Breast epithelium (tissue), 4 donors: ENCODE measurements at places on chromosomes 3 and 15.
A peak's percentile ranks its signal among the peaks of the same experiment; 100 is the strongest.

DNA sequence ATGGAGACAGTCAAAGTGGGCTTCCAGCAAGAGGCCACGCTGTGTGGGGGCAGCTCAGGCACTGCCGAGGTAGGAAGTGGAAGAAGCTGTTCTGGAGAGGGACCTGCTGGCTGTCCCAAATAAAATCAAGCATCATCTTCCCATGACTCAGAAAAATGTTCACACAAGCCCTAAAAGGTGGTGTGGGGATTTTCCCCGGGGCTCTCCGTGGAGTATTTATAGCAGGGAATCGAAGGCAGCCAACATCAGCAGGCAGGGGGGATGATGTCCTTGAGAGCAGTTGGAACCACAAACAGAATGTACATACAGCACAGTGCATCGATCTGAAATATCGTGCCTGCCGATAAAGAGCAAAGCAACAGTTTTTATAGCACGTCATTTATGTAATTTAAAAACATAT lies 27.6 kb downstream of the PRR23E start:
- no peaks in the 10 kb centered on the region for H3K4me1 ChIP-seq
- no peak overlapping the region for H3K4me3 ChIP-seq
- H3K36me3 ChIP-seq = no peaks in the 10 kb centered on the region
- no peak overlapping the region for H3K27ac ChIP-seq
- no peak for DNase-seq
- no peaks in the 10 kb centered on the region for H3K27me3 ChIP-seq

DNA sequence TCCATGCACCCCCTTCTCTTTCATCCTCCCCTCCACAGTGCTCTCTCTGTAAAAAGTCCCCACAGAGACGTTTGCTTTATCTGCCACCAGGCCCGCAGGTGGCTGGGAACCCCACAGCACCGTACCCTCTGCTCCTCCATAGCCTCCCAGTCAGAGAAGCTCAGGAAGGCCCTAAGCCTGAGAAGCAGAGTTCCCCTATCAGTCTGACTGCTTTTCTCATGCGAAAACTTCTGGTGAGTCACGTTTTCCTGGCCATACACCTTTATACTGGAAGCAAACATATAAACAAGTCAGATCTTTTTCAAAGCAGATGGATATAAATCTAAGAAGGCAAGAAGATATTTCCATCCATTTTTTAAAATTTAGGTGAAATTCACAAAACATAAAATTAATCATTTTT lies 51.5 kb upstream of the MEF2A start:
- no peak overlapping the region for H3K4me3 ChIP-seq
- no peaks in the 10 kb centered on the region for H3K36me3 ChIP-seq
- H3K27ac ChIP-seq = no peak overlapping the region
- H3K27me3 ChIP-seq = no peaks in the 10 kb centered on the region

DNA sequence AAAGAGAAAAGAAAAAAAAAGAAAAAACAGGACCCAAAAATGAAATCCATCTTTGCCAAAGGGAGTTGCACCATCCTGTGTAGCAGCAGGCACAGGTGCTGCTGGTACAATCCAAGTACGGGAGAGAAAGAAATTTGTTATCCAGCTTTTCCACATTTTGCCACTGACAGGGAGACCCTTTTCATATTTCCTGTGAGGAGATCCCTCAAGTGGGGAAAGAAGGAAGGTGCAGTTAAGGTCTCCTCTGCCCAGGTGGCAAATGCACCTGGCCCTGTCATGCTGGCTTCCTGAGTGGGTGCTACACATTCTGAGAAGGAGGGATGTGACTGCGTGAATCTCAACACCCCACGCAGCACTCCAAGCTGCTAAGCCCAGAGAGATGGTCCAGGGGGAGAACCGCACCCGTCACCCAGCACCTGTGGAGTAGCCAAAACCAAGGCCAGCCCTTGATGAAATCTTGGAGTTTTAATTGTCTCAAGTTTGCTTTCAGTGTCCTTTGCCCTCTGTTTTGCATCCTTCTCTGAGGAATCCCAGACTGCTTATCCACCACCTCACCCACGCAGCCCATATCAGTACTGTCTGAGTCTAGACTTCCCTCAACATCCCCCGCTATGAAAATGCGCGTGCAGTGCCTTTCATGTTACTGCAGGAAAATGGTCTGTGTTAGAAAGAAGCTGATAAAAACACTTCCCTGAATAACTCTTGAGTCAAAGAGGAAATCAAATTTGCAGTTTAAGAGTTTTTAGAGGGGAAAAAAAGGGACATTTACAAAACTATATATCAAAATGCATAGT lies 141.9 kb upstream of the THBS1 start:
- H3K4me3 ChIP-seq = no peak overlapping the region
- H3K27me3 ChIP-seq = no peaks in the 10 kb centered on the region
- no peaks in the 10 kb centered on the region for H3K36me3 ChIP-seq
- DNase-seq = no peak
- no peak overlapping the region for H3K27ac ChIP-seq

GRCh38 chr15:84807228-84807627 lies 9.9 kb upstream of the ALPK3 start:
- H3K27ac ChIP-seq = no peak overlapping the region
- no peaks in the 10 kb centered on the region for H3K4me1 ChIP-seq

- no peak overlapping the region for H3K4me3 ChIP-seq
- no peak overlapping the region for H3K27ac ChIP-seq
- no peak for DNase-seq
- H3K4me1 ChIP-seq = peaks cover 4% of the 10 kb centered on the region
These were observed 2.3 kb upstream of the TMEM266 start for GRCh38 chr15:76057332-76058000.

- no peaks in the 10 kb centered on the region for H3K4me1 ChIP-seq
- no peaks in the 10 kb centered on the region for H3K27me3 ChIP-seq
- H3K4me3 ChIP-seq = no peak overlapping the region
- H3K36me3 ChIP-seq = no peaks in the 10 kb centered on the region
These were observed 81.4 kb upstream of the TBC1D5 start for GRCh38 chr3:17823816-17824215.

- no peaks in the 10 kb centered on the region for H3K27me3 ChIP-seq
- DNase-seq = peak; percentile 61
- no peak overlapping the region for H3K27ac ChIP-seq
These were observed 54.9 kb downstream of the SPSB4 start for GRCh38 chr3:141105828-141106628.

GRCh38 chr3:113625834-113626233 lies 70.6 kb downstream of the USF3 start:
- no peak overlapping the region for H3K27ac ChIP-seq
- DNase-seq = no peak
- peak overlapping the region; percentile 1 for H3K4me3 ChIP-seq
- H3K36me3 ChIP-seq = no peaks in the 10 kb centered on the region
- H3K4me1 ChIP-seq = no peaks in the 10 kb centered on the region

- H3K36me3 ChIP-seq = no peaks in the 10 kb centered on the region
- no peaks in the 10 kb centered on the region for H3K27me3 ChIP-seq
These were observed 164.8 kb upstream of the BHLHE40 start for GRCh38 chr3:4814305-4814903.

- H3K27me3 ChIP-seq = no peaks in the 10 kb centered on the region
- DNase-seq = no peak
- H3K36me3 ChIP-seq = no peaks in the 10 kb centered on the region
These were observed 16.7 kb downstream of the PLA2G4D start for GRCh38 chr15:42077689-42078088.

- no peaks in the 10 kb centered on the region for H3K4me1 ChIP-seq
- no peak overlapping the region for H3K27ac ChIP-seq
- no peak overlapping the region for H3K4me3 ChIP-seq
- no peak for DNase-seq
- no peaks in the 10 kb centered on the region for H3K36me3 ChIP-seq
These were observed 191.2 kb upstream of the PDZRN3 start for GRCh38 chr3:73815966-73816365.

DNA sequence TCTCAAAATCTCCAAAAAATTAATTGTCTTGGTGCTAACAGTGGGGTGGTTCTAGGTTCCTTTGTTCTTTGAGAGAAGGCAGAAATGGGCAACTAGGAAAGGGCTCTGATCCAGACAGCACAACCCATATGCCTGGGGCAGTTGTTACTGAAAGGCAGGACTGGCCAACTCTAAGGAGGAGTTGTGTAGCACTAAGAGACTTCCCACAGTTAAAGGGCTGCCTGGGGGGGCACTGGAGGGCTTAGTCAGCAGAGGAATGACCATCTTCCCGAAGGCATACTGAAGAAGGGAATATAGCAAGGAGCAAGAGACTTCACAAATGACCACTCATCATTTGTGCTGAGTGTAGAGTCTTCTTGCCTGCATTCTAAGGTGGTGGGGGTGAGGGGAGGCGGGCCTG lies 15.8 kb downstream of the ILDR1 start:
- H3K27me3 ChIP-seq = no peaks in the 10 kb centered on the region
- no peak for DNase-seq
- H3K4me1 ChIP-seq = no peaks in the 10 kb centered on the region
- no peaks in the 10 kb centered on the region for H3K36me3 ChIP-seq
- no peak overlapping the region for H3K27ac ChIP-seq

DNA sequence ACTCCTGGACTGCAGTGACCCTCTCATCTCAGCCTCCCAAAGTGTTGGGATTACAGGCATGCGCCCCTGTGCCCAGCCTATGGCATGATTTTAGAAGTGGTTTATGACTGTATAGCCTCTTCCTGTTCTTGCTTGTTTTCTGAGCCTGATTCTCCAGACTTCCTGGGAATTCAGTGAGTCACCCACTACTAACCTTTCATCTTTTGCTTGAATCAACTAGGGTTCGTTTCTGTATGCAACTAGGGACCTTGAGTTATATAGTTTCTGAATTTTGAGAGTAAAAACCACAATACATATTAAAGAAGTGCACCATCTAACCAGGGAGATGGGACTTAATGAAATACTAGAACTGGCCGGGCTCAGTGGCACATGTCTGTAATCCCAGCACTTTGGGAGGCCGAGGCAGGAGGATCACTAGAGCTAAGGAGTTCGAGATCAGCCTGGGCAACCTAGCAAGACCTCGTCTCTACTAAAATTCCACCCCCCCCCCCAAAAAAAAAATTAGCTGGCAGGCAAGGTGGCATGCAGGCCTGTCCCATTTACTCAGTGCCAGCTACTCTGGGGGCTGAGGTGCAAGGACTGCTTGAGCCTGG lies 76.0 kb downstream of the ZNF609 start:
- no peak overlapping the region for H3K4me3 ChIP-seq
- no peak overlapping the region for H3K27ac ChIP-seq
- no peak for DNase-seq
- no peaks in the 10 kb centered on the region for H3K36me3 ChIP-seq
- H3K4me1 ChIP-seq = peaks cover 4% of the 10 kb centered on the region

DNA sequence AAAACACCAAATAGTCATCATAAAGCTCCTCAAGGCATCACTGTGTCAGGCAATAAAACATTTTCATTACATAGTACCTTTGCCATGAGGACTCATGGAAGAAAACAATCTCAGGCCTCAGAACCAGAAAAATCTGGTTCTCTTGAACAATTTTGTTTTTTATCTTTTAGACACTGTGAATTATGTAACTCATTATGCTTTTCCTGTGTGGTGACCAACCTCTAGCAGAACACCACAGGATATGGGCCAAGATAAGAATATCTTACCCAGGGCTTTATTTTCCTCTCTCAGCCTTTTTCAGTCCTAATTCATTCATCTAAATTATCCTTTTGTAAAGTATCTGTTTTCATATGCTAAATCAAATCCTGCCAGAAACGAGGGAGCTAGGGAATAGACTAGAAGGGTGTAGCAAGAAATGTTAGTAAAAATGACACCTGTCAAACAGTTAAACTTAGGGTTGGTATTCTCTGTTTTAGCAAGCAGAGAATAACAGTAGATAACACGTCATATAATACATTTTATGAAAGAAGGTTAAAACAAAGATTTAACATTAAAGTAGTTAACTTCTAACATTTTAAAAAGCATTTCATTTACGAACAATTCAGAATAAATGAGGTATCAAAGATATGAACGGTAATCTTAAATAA lies 111.1 kb downstream of the FBXL22 start:
- no peaks in the 10 kb centered on the region for H3K4me1 ChIP-seq
- peaks cover 6% of the 10 kb centered on the region for H3K36me3 ChIP-seq
- no peaks in the 10 kb centered on the region for H3K27me3 ChIP-seq

GRCh38 chr3:99721633-99722007 lies 83.2 kb downstream of the COL8A1 start:
- H3K4me1 ChIP-seq = no peaks in the 10 kb centered on the region
- H3K36me3 ChIP-seq = no peaks in the 10 kb centered on the region
- no peak overlapping the region for H3K27ac ChIP-seq
- no peak overlapping the region for H3K4me3 ChIP-seq
- no peak for DNase-seq
- no peaks in the 10 kb centered on the region for H3K27me3 ChIP-seq

GRCh38 chr3:118380576-118380975 lies 654.1 kb downstream of the IGSF11 start:
- H3K27me3 ChIP-seq = no peaks in the 10 kb centered on the region
- H3K36me3 ChIP-seq = no peaks in the 10 kb centered on the region
- no peak overlapping the region for H3K4me3 ChIP-seq
- no peaks in the 10 kb centered on the region for H3K4me1 ChIP-seq
